ENCODE measurements at places on chromosomes 6 and 20.
A peak's percentile ranks its signal among the peaks of the same experiment; 100 is the strongest.

DNA sequence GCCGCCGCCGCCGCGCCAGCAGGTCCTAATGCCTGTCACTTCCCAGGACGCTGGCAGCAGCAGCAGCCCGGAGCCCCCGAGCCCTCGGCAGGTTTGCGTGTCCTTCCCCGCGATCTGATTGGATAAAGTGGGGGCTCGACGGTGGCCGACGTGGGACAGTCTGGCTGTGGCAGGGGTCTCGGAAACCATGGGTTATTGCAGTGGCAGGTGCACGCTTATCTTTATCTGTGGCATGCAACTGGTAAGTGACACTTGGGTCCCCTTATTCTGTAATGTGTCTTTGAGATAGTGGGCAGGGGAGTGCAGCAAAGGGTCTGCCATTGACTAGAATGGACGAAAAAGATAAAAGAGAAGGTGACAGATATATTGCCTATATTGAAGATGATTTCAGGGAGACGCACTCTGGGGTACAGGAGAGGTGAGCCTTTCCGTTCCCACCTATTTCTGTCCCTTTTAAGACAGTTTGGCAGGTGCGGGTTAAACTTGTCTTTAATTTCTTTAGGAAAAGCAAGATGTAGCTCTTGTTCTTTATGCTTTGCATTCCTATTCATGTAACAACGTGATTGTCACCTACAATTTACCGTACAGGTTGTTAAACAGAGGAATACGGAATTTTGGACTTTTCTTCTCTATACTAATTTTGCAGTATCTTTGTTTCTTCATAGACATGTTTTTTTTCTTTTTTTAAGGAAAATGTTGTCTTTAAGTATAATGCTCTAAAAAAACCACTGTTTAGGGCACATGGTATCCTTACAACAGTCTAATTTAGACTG, 535 bp downstream of the NKAIN2 start:
- DNase-seq = no peak

- DNase-seq = no peak
These were observed 3.9 kb downstream of the LAMA5 start for GRCh38 chr20:62362991-62363919.

DNA sequence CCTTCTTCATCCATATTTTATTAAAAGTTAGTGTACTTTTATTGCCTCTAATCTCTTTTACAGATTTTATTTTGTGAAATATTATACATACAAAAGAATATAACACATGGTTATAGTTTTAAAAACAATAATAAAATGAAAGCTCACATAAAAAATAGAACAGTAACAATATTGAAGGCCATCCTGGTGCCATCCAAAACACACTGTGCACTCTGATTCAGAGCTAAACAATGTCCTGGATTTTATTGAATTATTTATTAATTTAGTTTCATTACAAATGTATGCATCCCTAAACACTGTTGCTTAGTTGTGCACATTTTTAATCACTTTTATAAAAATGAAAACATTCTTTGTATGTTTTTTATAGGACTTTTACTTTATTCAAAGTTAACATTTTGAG, 32.9 kb downstream of the RNF217 start:
- no peak for DNase-seq

GRCh38 chr6:77010931-77011542, 452.3 kb downstream of the HTR1B start:
- no peak for DNase-seq

DNA sequence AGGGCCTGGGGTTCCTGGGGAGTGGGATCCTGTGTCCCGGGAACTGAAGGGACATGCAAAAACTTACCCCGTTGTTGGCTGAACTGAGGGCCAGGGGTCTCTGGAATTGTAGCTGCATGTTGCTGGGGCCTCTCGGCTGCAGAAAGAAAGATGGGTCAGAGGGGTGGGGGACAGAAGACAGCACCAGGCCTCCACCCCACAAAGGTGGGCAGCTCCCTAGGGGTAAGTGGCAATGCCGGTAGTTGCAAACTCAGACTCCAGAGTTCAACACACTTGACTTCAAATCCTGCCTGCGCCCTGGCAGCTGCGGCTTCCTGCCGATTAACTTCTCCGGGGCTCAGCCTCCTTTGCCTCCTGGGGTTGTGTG, 4.8 kb downstream of the ZBP1 start:
- DNase-seq = no peak

- DNase-seq = no peak
These were observed 56.4 kb upstream of the RPS6KA2 start for GRCh38 chr6:166683477-166683876.

DNA sequence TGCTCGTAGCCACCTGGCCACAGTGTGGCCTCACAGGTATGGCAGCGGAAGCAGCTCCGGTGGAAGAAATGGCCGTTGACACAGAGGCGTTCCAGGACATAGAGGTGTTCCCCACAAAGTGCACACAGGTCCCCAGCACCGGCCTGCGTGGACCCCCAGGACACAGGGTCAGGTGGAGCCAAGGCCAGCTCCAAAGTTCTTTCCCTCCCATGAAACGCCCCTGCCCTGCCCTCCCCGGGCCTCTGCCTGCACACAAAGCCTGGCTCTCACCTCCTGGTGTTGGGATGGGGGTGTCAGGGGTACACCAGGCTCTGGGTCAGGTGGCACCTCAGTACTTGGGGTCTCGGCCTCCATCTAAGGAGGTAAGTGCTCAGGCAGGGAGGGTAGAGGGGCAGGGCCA, 6.6 kb downstream of the SMPD2 start:
- no peak for DNase-seq

GRCh38 chr6:30311101-30311500, 15.6 kb upstream of the TRIM39 start:
- DNase-seq = no peak

DNA sequence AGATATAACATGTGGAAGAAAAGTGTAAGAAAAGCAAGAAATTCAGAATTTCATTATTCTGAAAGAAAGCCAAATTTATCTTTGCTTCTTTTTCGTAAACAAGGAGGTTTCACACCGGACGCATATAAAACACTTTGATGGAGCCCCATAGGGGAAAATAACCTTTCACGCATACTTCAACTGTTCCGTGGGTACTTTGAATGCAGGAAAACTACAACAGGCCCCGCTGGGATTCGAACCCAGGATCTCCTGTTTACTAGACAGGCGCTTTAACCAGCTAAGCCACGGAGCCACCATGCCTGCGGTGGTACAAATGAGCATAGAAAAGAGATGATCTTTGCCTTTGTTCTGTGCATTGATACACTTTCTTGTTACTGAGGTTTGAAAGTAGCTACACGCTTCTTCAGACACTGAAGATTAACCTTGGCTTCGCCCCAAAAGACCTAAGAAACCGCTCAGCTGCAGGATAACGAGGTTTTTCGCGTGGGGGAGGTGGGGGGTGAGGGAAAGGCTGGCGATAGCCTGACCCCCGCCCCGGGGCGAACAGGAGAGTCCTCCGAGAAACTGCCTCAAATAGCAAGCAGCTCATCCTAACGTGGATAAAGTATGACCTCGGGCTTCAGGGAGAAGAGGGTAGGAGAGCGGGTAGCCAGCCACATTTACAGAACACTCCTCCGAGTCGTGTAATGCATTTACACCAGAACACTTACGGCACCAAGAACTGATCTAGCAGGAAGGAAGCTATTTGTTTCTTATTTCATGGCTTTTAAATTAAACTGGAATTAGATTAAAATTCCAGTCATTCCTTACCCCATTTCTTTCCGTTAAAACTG, 5.3 kb upstream of the HMGN4 start:
- DNase-seq = peak; percentile 97

DNA sequence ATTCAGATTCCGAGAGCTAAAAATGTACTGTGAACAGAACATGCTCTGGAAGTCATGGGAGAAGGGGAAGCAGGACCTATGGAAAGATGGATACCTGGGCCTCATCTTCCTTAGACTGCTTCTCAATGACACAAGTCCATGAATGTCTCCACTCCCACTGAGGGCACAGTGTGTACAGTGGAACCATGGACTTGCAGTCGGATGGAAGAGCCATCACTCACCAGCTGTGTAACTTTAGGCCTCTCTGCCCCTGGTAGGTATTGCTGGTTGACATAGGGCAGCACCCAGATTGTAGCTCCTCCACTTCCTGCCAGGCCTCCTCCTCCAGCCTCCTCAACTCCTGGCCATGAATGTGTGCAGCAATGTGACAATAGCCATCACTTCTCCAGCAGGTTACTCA, 52.5 kb downstream of the MAFB start:
- DNase-seq = no peak

- DNase-seq = no peak
These were observed 394.3 kb upstream of the SOX4 start for GRCh38 chr6:21199262-21199661.

GRCh38 chr6:26199773-26200764, 112.8 kb downstream of the HFE start:
- no peak for DNase-seq

DNA sequence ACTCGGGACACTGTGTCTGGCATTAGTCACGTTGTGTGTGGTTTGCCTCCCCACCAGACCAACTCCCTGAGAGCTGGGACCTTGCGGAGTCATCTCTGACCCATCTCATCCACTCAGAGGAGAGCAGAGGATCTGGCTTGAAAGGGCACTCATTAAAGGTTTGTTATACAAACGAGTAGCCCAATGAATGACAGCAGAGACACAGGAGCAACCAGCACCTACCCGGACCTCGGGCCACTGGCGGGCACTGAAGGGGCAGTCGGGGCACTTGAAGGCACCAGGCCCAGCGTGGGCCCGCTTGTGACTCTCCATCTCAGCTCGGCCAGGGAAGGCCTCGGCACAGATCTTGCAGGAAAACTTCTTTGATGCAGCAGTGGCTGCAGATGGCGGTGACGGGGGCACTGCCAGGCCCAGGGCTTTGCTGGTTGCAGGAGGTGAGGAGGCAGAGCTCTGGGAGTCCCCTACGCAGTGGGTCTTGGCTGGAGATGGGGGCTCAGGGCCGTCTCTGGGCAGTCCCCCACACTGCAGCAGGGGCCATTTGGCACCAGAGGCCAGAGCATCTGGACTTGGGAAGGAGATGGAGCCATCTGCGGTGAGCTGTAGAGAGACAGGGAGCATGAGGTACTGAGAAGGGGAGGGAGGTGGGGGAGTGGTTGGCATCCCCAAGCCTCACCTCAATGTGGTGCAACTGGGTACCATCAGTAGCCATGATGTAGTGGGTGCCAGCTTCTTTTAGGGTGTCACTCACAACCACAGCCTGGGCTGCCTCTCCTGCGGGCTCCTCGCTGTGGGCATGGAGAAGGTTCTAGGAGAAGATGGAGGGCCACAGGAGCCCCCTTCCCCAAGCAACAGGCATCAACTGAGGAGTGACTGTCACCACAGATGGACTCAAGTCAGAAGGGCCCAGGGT, 17.7 kb downstream of the PCIF1 start:
- no peak for DNase-seq

DNA sequence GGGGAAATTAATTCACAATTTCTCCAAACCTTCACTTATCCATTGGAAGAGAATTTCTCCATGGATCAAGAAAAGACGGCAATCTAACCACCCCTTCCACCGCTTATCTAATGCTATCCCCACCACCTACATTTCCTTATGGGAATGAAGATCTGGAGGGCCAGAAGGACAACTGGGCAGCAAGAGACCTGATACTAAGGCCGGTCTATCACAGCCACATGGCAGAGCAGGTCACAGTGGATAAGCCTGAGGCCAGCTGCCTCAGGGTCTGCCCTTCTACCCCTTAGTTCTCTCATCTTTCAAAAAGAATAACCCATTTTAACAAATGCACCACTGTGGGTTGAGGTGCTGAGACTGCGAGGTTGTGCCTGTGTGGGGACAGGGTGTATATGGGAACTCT, 37.1 kb downstream of the MAN1A1 start:
- no peak for DNase-seq

- no peak for DNase-seq
These were observed 233.4 kb downstream of the CD109 start for GRCh38 chr6:73929405-73929804.

GRCh38 chr6:106808758-106809157, 165.8 kb downstream of the CD24 start:
- DNase-seq = no peak

- DNase-seq = peak; percentile 55
These were observed 8.3 kb upstream of the NCOA3 start for GRCh38 chr20:47493175-47493962.

DNA sequence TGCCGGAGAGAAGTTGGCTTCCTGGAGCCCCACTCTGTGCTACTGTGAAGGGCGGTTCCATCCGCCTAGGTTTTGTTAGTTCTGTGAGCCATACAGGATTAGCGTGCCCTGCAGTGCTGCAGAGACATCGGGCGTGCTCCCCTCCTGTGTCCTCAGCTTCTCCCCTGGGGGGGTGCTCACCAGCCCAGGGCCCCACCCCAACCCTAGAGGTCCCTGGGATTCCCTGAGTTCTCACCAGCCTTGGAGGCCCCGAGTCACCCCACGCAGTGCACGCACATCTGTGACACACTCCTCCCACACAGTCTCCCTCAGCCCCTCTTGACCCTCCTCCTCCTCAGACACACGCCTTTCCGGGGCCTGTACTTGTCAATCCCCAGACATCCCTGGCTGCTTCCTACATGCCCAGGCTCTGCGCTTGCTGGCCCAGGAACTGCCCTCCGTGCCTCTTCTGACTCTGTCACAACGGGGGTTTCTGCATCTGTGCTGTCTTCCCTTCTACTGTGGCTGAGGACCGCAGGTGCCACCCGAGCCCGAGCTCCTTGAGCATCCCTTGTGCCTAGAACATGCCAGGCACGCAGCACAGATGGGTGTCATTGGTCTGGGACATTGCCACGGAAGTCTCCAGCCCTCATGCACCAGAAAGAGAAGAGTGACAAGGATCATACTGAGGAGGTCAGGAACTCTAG, 123.2 kb upstream of the RPS6KA2 start:
- no peak for DNase-seq

DNA sequence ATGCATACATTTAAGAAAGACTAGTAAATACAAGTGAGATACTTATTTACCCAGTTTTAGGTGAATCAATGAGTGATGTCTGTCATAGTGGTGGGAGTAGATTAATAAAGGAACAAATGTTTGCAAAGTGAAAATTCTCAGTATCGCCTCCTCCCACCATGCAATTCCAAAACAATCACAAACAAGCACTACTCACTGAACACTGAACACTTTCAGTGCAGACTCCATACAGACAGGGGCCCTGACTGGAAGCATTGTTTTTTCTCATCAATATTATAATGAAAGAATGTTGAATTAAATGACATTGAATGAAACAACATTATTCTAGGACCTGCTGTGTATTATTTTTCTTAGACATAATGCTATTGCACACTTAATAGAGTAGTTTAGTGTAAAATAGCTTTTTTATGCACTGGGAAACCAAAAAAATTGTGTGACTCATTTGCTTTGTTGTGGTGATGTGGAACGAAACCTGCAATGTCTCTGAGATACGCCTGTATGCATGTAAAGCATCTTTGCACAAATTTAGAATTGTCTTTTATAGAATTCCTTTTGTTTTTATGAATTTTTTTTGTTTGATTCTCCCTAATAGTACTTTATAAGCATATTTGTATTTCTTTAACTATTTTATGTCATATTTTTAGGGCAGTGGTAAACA, 317.5 kb downstream of the UTRN start:
- DNase-seq = no peak

- DNase-seq = no peak
These were observed 588.3 kb downstream of the CD109 start for GRCh38 chr6:74284284-74284683.

GRCh38 chr20:36311854-36312723, 6.0 kb downstream of the DLGAP4 start:
- DNase-seq = no peak

- DNase-seq = no peak
These were observed 15.7 kb downstream of the PXMP4 start for GRCh38 chr20:33704197-33704924.
